Pancreas (tissue), 10 donors: ENCODE measurements at places on chromosomes 12 and 14. TPM values are rescaled to one million over a fixed set of nuclear protein-coding genes. Genes with fewer than 3 reads are reported as not detected.

PTPRQ gene
- 0.40 TPM for total RNA-seq

DNA sequence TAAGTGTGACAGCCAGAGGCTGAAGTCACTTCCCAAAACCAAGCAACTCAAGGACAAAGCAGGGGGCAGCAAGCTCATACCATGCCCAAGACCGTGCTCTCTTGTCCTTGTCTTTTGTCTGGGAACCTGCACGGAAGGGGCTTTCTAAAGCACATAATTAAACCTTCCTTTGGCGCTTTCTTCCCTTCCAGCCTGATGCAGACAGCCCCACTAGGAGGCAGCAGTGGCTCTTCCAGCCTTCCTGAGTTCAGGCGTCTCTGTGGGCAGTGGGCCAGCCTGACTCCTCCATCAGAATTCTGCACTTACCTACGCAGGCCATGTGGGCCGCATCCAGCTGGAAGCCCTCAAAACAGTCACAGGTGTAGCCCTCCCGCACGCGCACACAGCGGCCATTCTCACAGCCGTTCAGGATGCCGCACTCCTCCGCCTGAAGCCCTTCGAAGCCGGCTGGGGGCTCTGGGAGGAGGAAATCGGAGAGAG lies 7.6 kb downstream of the ISCA2 start:
- peak; percentile 79 for DNase-seq

- no peak for DNase-seq
Measured at GRCh38 chr14:79375356-79375755, 835.9 kb downstream of the DIO2 start.

BICDL1 gene
- total RNA-seq: 2.0 TPM

- DNase-seq: no peak
Measured at GRCh38 chr12:27924350-27925135, 48.0 kb downstream of the PTHLH start.

DNA sequence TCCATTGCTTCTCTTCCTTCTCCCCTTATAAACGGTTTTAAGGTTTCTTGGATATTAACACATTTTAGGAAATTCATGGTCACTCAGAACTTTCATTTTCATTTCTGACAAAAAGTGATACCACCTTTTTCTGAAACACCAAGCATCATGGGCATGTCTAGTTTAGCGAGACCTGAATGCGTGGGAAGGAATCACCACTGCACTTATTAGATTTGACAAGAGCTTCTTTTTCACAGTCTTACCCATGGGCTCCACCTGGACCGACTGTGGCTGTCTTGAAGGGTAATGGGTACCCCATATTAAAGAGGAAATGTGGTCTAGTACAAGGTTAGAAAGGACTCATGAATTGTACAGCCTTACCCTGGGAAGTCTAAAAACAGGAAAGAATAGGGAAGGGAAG lies 95.4 kb downstream of the KCNK10 start:
- no peak for DNase-seq

DNA sequence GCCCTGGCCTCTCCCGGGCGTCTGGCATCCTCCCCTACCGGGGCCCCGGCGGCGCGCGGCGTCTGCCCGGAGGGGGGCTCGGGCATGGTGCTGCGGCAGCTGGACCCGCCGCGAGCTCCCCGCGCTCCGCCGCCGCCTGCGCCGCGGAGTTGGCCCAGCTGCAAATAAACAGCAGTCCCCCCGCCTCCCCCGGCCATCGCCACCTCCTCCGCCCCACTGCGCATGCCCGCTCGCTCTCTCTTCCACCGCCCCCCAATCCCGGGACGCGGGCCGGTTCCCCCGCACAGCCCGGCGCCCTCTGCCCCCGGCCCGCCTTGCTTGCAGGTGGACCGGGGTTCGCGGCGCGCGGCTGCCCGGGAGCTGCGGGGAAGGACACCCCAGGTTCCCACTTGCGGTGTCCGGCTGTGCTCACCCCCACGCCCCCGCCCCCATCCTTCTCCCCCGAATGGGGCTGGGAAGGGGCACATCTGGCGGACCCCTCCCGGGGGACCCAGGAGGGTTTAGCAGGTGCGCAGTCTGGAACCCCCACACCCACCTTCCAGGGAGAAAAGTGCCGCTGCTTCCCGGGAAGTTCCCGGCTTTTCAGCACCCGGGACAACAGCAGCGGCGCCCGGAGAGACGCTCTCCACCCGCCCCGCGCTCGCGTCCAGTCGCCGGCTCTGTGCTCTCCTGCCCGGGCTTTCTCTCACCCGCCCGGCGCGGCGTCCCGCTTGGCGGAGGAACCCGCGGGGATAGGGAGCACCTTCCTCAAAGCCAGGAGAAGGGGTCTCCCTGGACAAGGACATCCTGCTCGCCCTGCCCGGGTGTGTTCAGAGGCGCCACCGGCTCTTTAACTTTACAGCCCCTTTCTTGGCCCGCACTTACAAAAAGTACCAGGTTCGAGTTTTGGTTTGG lies at the start of gene TMTC1:
Gene TMTC1, minus strand, starts transcription at position 170 of the 894 bp plus-strand sequence. CDS start 191 bp downstream, outside the sequence.
- DNase-seq: peak; percentile 40
